GOT3 (cell line): ENCODE measurements at places on chromosomes 5 and 9.

DNA sequence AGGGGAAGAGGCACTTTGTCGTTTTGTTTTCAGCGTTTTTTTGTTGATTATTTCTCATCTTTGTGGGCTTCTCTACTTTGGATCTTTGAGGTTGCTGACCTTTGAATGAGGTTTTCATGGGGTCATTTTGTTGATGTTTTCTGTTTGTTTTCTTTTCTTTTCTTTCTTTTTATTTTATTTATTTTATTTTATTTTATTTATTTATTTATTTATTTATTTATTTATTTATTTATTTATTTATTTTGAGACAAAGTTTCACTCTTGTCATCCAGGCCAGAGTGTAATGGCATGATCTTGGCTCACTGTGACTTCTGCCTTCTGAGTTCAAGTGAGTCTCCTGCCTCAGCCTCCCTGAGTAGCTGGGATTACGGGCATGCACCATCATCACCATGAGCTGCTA lies 946.7 kb downstream of the TLE4 start:
- DNase-seq, result no peak

GRCh38 chr5:123350742-123351141 lies 72.5 kb downstream of the CEP120 start:
- DNase-seq, result no peak

DNA sequence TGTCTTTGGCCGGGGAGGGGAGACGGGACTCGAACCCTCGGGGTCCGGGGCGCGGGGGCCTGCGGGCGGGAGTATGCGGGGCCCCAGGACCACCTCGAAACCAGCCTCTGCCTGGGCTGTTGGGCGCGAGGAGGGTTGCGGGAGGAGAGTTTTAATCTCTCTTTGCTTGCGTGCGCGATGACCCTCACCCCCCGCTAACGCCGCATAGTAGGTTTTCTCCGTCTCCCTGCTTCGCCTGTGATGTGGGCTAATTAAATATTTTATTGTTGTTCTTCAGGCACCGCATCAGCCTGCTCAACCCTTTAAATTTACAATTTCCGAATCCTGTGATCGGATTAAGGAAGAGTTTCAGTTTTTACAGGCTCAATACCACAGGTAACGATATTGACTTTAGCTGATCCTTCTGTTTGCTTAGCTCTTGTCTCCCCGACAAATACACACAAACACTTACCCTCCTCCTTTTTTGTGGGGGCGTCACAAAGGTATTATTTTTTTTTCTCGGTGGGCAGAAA lies 1.7 kb downstream of the TLE4 start:
- no peak for DNase-seq

DNA sequence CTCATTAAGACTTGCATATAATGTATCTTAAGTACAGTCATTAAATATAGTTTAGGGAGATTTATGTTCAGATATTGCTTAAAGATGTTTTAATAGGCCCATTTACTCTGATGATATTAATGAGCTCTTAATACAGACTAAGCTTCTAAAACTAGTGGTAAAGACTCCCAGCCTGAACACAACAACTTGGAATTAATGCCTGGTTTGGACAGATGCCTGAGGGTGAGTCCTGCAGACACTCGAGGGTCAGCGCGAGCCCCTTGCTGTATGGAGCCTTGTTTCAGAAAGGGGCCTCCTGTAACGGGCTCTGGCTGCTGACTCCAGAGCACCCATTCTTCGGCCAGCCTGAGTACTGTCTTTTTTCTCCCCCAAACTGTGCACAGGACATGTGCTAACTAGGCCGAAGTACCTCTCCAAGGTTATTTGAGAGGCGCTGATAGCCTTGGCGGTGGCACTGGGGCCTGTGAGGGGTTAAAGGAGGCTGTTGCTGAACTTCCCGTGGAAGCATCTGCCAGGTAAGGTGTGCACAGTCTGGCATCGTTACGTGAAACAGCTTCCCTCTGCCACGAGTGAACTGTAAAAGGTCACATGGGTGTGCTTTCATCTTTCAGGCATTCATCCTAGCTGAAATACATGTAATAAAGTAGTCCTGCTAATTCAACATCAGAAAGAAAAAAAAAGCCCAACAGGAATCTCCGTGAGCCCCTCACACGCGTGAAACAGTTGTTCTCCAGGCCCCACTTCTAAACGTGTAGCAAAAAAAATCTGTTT lies 113.4 kb downstream of the MVB12B start:
- no peak for DNase-seq

DNA sequence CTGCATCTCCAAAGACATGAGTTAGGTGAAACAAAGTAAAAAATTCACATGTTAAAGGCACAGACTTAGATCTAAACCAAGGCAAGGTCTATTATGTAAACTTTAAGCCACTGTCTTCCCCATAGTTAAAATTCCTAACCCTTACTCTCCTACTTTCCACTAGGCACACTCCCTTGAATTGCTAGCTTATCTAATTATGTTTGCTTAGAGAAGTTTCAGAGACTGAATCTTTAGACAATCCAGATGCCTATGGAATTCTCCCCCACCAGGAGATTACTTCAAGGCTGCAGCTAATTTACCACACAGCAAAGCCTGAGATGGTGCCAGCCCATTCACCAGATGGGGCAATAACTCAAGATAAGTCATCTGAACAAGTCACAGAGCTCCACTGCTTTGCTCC lies 803.1 kb upstream of the COX7C start:
- no peak for DNase-seq
